ENCODE measurements at places on chromosomes 16 and 17. TPM values are rescaled to one million over a fixed set of nuclear protein-coding genes. Genes with fewer than 3 reads are reported as not detected.
A peak's percentile ranks its signal among the peaks of the same experiment; 100 is the strongest.

DNA sequence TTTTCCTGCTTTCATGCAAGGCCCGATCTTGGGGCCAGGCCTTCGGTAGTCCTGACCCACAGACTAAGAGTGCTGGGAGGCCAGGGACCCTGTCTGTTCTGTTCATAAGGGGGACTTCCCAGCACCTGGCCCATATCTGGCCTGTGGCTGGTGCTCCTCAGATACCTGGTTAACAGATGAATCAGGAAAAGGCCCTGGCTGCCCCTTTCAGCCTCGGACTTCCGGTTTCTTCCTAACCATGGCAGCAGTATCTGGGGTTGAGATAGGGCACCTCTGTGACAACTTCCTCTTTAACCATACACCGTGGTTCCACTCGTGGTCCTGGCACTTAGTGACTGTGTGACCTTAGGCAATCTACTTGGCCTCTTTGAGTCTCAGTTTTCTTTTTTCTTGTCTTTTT, 18.4 kb downstream of the PLCG2 start:
- no peak for DNase-seq

GRCh38 chr17:6603744-6604325, 36.7 kb downstream of the KIAA0753 start:
- DNase-seq, result no peak

DNA sequence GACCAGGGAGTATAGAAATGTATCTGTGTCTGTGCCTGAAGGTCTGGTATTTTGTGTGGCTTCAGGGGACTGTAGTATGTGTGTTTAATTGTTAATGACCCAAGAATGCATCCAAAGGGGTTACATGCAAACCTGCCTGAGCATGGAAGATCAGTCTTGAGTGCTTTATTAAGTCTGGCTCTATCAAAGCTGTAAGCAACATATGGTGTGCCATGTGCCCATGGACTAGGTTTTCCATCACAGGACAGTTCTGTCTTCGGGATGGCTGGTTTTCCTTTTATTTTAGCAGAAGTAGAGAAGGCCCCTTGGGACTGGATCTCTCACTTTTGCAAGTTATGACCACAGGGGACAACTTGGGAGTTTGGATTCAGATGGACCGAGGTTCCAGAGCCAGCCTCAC, 18.2 kb downstream of the RBFOX1 start:
- no peak for DNase-seq

GRCh38 chr16:54359081-54359480, 72.5 kb upstream of the IRX3 start:
- peak; percentile 13 for DNase-seq

The FBXL19 gene
- total RNA-seq, result 18.0 TPM

The KAT2A gene
- 37.4 TPM for total RNA-seq

The C16orf54 gene
- not detected for total RNA-seq

Data from MCF 10A (cell line).